GM04504 (cell line): ENCODE measurements at places on chromosomes 12 and 14.

- no peak for DNase-seq
Measured at GRCh38 chr14:61574514-61574807, 120.9 kb upstream of the HIF1A start.

- no peak for DNase-seq
Measured at GRCh38 chr14:71371711-71372396, 464.6 kb downstream of the PCNX1 start.

DNA sequence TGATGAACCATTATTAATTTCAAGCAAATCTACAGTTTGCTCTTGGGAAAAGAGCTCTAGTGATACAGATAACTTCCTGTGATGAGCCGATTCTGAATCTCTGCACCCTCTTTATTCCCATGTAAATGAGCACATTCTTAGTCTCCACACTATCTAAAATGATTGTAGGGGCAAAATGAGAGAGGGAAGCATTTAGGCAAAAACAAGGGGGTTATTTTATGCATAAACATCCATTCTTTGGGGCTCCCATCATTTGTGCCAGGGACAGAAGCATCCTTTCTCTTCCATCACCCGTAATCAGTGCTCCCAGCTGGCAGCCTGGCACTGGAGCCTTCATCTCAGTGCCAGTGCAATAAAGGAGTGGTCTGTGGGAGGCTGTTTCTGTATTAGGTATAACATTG, 1.7 kb upstream of the GPD1 start:
- DNase-seq, result no peak

- DNase-seq, result no peak
Measured at GRCh38 chr12:105773471-105773870, 365.3 kb downstream of the NUAK1 start.

DNA sequence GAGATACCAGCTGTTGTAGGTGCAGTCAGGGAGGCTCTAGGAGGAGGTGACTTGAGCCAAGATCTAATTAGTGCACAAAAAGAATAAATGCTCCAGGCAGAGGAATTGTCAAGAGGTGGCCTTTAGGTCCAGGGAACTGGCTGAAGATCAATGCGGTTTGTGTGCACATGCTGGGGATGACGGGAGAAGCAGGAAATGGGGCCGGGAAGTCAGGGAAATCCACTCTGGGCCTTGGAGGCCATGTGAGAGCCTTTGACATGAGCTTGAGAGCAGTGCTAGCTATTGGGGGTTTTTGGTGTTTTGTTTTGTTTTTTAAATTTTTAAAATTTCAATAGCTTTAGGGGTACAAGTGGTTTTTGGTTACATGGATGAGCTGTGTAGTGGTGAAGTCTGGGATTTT, 67.4 kb downstream of the MVK start:
- no peak for DNase-seq

DNA sequence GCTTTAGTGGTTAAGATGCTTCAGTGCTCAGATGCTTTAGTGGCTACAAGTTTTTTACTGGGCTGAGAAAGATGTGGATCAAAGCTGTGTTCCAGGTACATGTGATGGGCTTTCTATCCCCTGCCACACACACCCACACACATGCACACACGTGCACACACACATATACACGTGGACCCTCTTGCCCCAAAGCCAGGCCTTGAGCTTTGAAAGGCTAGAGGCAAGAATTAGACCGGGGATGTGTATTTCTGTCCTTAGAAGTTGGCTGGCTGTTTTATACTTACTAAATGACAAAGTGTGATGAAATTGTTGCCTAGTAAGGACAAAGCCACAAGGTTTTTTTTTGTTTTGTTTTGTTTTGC, 376.5 kb downstream of the C12orf75 start:
- no peak for DNase-seq

DNA sequence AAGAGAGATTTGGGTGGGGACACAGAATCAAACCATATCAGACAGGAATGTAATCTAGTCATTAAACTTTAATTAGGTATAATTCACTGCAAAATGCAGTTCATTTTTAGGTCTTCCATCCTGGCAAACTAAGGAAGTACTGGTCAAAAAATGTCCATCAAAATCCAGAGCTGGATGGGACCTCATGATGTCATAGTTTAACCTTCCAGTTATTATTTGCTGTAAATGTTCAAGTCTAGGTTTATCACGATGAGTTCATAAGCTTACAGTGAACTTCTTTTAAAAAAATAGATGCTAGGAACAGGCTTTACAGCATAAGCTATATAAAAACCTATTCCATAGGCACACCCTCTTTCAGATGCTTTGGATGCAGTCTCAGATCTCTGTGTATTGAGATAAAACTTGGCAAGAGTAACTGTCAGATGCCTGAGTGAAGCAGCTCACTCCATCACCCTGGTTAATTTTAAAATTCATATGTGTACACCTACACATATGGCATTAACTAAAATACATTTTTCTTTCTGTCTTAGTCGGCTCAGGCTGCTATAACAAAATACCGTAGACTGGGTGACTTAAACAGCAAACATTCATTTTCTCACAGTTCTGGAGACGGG, 7.9 kb downstream of the SSPN start:
- no peak for DNase-seq

DNA sequence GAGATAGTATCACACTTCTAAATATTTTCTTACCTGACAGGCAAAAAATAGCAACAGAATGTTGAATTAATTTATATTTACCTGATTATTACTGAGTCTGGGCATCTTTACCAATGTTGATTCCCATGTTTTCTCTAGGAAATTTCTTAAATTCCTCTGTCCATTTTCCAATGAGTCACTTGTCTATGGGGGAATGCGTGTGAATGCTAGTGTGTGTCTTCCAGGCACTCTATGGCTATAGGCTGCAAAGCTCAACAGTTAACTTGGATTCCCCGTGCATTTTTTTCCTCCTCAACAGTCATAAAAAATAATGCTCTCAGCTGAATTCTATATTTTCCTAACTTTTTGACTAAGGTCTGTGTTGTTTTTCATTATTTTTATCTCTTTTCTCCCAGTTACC, 1385.8 kb upstream of the FLRT2 start:
- no peak for DNase-seq

DNA sequence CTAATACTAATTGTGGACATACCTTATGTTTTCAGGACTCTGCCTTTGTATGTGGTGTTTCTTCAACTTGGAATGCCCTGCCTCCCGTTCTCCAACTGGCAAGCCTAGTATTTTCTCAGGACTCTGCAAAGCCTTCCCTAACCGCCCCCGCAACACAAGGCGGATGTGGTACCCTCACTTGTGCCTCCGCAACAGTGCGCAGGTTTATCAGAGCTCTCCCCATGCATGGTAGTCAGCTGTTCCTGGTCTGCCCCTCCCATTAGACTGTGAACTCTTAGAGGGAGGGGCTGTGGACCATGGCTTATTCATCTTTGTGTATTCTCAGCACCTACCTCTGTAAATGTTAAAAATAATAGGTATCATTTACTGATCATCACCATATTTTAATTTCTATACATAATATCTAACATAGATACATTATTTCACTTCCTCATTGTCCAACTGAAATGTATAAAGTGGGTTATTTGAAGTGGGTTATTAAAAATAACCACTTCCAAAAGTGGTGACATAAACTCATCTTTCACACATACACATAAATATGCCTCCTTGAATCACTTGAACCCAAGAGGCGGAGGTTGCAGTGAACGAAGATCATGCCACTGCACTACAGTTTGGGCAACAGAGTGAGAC, 9.0 kb downstream of the LPAR5 start:
- DNase-seq, result no peak

- peak; percentile 84 for DNase-seq
Measured at GRCh38 chr12:9673404-9674225, 4.1 kb downstream of the CLEC2D start.

GRCh38 chr12:119369907-119370546, 35.5 kb downstream of the CCDC60 start:
- DNase-seq, result no peak

GRCh38 chr12:91356405-91356804, 173.8 kb upstream of the DCN start:
- no peak for DNase-seq

- DNase-seq, result peak; percentile 28
Measured at GRCh38 chr12:26434299-26435068, 239.1 kb downstream of the SSPN start.

GRCh38 chr14:38107216-38107631, 100.5 kb upstream of the SSTR1 start:
- no peak for DNase-seq

DNA sequence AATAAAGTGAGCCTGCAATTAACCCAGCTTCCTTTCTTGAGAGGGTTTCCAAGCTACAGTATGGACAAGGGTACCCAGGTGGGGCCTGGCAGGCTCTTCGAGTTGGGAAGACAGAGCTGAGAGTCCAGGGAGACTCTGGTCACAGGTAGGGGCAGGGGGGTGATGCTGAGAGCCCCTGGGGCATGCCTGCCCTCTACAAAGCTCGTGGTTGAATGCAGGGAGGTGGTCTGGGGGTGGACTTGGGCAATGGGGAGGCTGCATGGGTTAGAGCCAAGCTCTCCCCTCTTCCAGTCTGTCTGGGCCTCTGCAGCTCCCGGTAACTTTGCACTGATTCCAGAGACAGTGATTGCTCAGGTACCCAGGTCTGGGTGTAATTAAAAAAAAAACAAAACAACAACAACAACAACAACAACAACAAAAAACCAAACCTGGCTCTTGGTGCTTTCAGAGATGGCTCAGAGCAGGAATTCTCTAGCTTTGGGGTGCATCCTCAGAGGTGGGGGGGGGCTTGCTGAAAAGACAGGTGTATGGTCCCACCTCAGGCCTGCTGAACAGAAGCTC, 30.8 kb upstream of the PPP2R5C start:
- no peak for DNase-seq

GRCh38 chr12:128276471-128276870, 9.5 kb downstream of the TMEM132C start:
- DNase-seq, result no peak

DNA sequence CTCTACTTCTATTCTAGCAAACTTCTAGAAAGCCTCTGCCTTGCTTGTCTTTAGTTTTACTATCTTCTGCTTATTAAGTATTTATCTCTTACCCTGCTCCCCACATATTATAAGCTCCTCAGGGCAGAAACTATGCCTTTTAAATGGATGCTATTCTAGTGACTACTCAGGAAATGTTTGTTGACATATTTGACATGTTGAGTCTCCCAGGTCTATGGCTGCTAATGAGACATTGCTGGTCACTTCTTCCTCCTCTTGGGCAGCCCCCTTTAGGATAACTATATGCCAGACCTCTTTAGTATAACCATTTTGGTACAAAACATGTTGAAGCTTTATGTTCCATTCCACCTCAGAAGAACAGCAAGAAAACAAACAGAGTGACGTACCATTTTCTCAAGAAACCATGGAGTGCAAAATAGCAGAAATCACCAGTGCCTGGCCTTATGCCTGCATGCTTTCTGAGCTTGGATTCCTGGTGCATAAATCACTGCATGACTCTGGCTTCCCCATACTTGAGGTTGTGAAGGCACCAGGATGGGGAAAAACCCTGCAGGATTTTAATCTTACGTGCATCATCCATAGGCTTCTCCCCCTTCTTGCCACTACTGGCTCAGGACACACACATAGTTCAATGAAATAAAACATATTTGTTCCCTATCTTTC, 202.6 kb downstream of the TMX1 start:
- DNase-seq, result peak; percentile 93

- DNase-seq, result no peak
Measured at GRCh38 chr14:101963656-101964296, 597 bp upstream of the DYNC1H1 start.

GRCh38 chr14:75445963-75446362, 18.1 kb downstream of the JDP2 start:
- no peak for DNase-seq

DNA sequence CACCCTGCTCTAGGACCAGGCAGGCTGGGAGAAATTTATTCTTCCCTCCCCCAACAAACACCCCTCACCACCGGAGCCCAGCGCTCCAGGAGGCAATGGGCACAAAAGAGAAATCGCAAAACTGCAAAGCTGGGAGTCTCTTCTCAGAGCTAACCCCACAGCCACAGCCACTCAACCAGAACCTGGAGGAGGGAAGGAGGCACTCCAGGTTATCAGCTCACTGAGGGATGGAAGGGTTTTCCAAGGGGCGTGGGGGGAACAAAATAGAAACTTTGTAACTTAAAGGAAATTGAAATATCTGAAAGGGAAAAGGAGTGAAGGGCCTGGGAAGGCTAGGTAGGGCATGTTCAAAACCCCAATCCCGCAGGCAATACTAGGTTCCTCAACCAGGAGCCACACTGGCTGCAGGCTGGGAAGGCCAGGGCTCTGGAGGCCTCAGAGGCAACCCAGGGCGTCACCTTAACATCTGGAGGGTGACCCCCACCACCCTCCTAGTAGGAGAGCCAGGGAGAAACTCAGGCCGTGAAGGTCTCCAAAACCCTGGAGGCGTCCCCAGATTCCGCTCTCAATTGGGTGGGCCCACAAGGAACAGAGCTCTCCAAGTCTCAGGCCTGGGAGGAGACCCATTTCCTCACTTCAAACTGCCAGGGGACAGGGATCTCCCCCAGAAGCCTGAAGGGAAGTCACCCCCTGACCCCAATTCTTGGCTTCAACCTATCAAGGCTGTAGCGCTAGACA, 3.2 kb downstream of the KDM2B start:
- no peak for DNase-seq

GRCh38 chr14:71539650-71540285, 392.5 kb upstream of the RGS6 start:
- no peak for DNase-seq

GRCh38 chr12:15638231-15638630, 151.0 kb downstream of the EPS8 start:
- DNase-seq, result no peak

DNA sequence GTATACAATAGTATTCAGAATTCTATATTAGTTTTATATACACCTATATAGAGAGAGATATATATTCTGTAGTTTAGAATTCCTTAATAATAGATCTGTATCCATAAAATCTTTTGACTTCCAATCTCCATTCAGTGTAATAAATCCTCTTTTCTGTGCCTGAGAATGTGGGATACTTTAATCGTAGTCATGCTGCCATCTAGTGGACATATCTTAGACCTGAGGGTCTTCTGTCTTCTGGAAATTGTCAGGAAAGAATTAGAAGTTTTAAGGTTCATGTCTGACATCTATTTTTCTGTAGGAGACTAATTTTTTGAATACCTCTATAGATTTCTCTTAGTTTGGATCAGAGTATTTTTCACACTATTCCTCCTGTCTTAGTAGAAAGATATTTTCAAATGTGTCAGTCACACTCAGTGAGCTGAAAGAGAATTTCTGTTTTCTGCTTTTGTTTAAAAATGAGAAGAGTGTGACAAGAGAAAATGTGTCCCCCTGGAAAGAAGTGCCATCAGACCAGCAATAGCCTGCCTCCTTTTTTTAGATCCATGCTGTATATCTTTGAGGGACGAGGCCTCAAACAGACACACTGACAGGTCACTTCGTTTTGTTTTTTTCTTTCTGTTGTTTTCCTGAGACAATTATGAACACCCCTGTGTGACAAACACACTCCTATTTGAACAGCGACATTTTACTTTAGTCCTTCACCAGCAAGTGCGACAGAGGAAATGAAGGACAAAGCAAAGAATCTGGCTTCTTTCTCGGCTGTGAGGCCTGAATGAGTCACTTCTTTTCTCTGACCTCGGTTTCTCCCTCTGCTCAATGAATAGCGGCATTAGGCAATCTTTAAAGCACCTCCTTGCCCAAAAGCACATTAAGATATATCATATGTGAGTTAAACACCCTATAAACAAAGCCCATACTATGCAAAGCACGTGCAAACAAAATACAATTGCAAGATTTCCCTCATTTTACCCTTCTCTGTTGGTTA, 96.3 kb downstream of the GALC start:
- DNase-seq, result no peak

- peak; percentile 55 for DNase-seq
Measured at GRCh38 chr12:71397433-71397954, 42.1 kb upstream of the LGR5 start.

- no peak for DNase-seq
Measured at GRCh38 chr14:92458136-92459029, 55.2 kb upstream of the RIN3 start.

- no peak for DNase-seq
Measured at GRCh38 chr12:89350630-89351488, 1.4 kb downstream of the DUSP6 start.
